Spinal cord (tissue), 10 donors: ENCODE measurements at places on chromosomes 1 and 21. TPM values are rescaled to one million over a fixed set of nuclear protein-coding genes. Genes with fewer than 3 reads are reported as not detected.

Gene CASQ1
- 1.3 TPM for total RNA-seq

Gene SLC22A15
- 36.0 TPM for total RNA-seq

GRCh38 chr1:172993640-172994039, 57.1 kb downstream of the TNFSF18 start:
- H3K4me1 ChIP-seq, result no peaks in the 10 kb centered on the region
- H3K27me3 ChIP-seq, result no peaks in the 10 kb centered on the region
- H3K36me3 ChIP-seq, result no peaks in the 10 kb centered on the region
- H3K27ac ChIP-seq, result no peak overlapping the region

DNA sequence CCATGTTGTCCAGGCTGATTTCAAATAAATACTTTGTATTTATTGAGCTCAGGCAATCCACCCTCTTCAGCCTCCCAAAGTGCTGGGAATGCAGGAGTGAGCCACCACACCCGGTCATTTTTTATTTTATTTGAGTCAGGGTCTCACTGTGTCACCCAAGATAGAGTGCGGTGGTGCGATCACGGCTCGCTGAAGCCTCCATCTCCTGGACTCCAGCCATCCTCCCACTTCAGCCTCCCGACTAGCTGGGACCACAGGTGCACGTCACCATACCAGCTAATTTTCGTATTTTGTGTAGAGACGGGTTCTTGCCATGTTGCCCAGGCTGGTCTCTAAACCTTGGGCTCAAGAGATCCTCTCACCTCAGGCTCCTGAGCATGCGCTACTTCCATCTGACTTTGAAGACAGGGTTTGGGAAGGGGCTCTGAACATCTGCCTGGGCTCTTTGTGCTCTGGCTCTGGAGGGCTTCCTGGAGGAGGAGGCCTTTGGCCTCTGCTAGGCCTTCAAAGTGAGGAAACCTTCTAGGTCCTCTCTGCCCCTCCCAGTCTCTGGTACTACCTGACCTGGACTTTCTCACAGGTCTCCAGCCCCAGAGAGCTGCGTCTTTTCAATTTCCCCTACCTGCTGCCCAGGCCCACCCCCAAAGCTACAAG, 5.8 kb downstream of the HSPB7 start:
- H3K36me3 ChIP-seq, result no peaks in the 10 kb centered on the region
- H3K27me3 ChIP-seq, result no peaks in the 10 kb centered on the region
- no peak overlapping the region for H3K4me3 ChIP-seq

Gene CFHR2
- not detected for total RNA-seq
